ENCODE measurements at places on chromosomes 3 and 15. TPM values are rescaled to one million over a fixed set of nuclear protein-coding genes. Genes with fewer than 3 reads are reported as not detected.

The LYZL4 gene
- not detected for total RNA-seq

The RTP3 gene
- not detected for total RNA-seq

The RBPMS2 gene
- under 0.01 TPM for total RNA-seq

The CP gene
- 63.3 TPM for total RNA-seq

The SV2B gene
- not detected for total RNA-seq

Data from aortic smooth muscle cell (primary cell).